ENCODE measurements at places on chromosomes 11 and 22.

GRCh38 chr11:12606597-12606996, 67.6 kb upstream of the TEAD1 start:
- DNase-seq: no peak

- no peak for DNase-seq
Observed at GRCh38 chr11:122851366-122851966, 13.2 kb downstream of the CRTAM start.

DNA sequence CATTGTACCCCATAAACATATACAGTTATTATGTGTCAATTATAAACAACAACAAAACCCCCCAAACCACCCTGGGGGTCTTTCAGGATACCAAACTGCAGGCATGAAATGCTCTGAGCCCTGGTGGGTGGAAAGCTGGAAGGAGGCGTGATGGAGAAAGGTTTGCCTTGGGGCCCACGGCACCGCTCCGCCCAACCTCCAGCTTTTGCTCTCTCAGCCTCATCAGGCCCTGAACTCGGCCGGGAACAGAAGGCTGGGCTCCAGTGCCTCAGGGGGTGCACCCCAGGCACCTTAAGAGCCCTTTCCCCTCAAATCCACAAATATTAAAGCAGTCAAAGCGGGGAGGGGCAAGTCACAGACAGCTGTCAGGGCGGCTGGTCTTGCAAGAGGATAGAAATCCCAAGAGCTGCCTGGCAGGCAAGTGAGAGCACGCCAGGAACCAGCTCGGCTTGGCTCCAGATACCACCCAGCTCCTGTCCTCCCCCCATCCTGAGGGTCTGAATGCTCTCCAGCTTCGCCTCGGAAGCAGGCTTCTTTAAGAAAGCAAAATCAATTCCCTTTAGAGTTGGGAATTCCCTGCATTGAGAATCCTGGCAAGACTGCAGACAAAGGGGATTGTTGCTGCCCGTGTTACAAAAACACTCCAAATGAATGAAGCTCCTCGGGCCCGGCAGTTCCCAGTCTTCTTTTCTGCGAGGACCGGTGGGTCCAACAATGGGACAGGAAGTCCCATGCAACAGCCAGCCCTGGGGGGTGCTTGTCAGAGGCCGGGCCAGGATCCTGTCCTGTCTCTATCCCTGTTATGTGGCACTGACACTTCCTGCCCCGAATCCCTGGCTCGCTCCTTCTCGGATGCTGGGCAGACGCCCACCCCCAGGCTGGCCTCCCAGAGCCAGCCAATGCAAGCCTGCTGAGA, 80.8 kb downstream of the NAT10 start:
- no peak for DNase-seq

GRCh38 chr11:75400146-75400865, 988 bp downstream of the RPS3 start:
- DNase-seq: no peak

DNA sequence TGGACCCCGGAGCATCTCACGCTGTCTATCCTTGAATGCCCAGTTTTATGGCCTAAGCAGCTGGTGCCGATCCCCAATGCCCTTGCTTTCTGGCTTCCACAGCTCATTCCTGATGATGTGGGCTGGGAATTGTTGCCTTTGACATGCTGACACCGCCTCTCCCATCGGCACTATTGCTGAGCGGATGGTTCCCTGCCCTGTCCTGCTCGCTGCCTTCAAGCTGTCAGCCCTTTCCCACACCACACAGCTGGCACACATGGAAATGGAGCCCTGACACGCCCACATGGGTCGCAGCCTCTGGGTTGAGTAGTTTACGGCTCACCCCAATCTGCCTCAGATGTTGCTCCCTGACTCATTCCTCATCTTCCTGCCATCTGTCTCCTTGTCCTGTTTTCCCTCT, 110.2 kb upstream of the SESN3 start:
- DNase-seq: no peak

- DNase-seq: no peak
Observed at GRCh38 chr22:20940186-20940651, 23.0 kb downstream of the CRKL start.

GRCh38 chr22:43845981-43846380, 16.3 kb downstream of the SULT4A1 start:
- DNase-seq: no peak

GRCh38 chr11:12157241-12157661, 46.9 kb downstream of the MICAL2 start:
- no peak for DNase-seq

GRCh38 chr22:25156736-25157135, 42.9 kb upstream of the CRYBB3 start:
- no peak for DNase-seq

GRCh38 chr11:65786008-65786785, 666 bp upstream of the OVOL1 start:
- no peak for DNase-seq

DNA sequence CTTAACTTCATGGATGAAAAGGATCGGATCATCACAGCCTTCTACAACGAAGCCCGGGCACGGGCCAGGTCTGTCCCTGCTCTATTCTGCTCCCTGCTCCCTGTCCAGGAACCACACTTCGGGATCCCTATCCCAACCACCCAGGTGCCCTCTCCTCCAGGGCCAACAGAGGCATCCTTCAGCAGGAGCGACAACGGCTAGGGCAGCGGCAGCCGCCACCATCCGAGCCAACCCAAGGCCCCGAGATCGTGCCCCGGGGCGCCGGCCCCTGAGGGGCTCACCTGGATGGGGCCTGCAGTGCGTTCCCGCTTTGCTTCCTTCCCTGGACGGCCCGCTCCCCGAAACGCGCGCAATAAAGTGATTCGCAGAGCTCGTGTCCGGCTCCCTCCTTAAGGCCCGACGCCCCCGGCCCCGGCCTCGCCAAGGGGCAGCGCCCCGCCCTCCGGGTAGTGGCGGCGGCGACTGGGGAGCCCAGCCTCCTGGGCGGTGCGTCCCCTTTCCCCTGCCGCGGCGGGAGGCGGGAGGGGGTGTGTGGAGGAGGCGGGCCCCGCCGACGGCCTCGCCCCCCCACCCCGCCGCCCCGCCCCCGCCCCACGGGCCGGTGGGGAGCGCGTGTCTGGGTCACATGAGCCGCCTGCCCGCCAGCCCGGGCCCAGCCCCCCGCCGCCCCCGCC, at the start of gene VEGFB:
Gene VEGFB, plus strand, starts transcription at position 672 of the 674 bp plus-strand sequence. CDS start 250 bp downstream, outside the sequence.
- peak; percentile 78 for DNase-seq

DNA sequence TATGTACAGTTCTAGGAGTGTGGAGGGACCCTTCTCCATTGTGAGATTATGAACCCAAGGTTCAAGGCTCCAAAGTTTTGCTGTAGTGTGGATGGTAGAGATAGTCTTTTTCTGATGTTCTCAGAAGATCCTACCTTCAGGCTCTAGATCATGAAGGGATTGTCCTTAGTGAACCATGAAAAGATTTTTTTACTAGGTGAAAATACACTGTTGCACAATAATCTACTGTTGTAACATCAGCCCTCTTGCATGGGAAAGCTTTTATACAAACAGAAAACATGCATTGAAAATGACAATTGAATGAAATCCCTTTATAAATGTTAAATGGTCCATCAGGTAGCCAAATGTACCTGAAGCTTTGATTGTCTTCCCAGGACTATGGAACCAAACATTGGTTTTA, 177.8 kb downstream of the FAM76B start:
- DNase-seq: no peak

- no peak for DNase-seq
Observed at GRCh38 chr11:94127638-94128037, 1.0 kb upstream of the PANX1 start.

GRCh38 chr11:34647131-34647530, 26.2 kb downstream of the EHF start:
- no peak for DNase-seq

- DNase-seq: no peak
Observed at GRCh38 chr11:125329786-125330185, 165.2 kb downstream of the PKNOX2 start.

DNA sequence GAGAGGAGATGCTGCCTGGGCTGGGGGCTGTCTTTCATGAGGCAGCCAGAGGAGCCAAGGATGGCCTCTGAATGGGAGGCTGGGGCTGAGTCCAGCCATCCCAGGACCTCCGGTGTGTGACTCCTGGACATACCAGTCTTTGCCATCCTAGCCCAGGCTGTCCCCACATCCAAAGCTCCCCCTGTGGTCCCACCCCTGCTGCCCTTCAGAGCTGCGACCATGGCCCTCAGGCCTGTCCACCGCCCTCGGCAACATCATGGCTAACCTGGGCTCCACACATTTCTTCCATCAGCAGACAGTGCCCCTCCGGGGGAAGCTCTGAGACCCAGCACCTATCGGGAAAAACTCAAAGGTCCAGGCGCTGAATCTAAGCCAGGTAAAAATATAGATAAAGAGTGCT, 324.4 kb downstream of the MN1 start:
- no peak for DNase-seq

DNA sequence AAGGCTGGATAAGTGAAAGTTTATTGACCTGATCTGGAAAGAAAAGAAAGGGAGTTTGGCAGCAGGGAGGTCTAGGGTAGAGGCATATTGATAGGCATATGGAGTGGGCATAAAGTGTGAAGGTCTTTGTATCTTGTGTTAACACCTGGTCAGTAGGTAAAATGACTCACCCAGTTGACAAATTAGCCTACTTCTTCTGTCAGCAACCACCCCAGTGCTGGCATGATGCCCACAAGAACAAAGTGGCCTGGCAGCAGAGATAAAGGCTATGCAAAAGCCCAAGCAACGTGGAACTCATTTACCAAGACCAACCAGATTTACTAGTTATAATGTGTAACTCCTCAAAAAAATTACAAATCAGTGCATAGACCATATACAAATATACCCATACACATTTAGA, 4.9 kb downstream of the OR10A3 start:
- no peak for DNase-seq

DNA sequence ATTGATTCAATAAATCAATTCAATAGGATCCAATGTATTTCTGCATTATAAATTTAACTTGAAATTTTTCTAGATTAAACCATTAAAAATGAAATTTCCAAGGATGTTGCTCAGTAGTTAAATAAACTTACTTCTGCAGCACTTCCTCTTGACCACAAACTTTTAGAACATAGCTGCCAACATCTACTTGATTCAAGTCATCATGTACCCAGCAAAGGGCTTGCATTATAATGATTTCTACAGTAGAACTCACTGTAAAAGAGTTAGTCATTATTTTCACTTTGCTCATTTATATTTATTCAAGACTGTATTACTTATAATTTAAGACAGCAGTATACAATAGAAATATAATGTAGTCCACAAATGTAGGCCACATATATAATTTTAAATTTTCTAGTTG, 59.2 kb downstream of the PIK3C2A start:
- no peak for DNase-seq

DNA sequence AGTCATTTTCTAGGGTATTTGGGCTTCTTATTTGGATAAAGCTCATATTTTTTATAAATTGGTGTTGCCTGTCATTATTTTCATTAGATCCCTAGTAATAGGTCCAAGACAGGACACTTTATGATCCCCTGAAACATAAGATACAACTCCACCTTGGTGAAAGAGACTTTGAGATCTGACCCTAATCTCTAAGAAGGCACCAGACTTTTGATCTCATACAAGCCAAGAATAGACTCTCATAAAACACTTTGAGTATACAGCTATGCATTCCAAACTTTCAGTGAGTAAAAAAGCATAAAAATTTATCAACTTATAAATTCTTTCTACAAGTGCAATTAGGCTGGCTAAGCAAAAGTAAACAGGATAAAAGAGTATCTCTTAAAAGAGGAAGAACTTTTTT, 451.2 kb downstream of the MN1 start:
- no peak for DNase-seq

GRCh38 chr11:100214791-100215190, 472.3 kb upstream of the ARHGAP42 start:
- no peak for DNase-seq

DNA sequence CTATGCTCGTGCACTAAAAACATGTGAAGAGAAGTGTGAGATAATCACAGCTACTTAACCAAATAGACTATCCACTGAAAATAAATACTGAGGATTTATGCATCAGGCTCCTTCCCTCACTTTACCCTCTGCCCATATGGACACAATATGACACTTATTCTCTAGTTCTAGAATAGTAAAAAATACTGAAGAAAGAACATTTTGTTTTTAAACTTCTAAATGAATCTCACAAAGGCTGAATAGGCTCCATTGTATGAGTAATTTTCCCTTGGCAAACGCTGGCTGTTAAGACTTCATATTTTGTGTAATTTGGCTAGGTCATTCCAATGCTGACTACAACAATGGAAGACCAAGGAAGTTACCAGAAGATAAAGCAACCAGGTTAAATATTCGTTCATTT, 9.9 kb downstream of the HPS5 start:
- no peak for DNase-seq

DNA sequence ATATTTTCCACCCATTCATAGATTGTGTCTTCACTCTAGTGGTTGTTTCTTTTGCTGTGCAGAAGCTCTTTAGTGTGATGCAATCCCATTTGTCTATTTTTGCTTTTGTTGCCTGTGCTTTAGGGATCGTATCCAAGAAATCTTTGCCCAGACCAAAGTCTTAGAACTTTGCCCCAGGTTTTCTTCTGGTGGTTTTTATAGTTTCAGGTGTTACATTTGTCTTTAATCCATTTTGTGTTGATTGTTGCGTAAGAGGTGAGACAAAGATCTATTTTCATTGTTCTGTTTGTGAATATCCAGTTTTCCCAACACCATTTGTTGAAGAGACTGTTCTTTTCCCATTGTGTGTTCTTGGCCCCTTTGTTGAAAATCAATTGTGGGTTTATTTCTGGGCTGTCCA, 6.4 kb downstream of the IL10RA start:
- DNase-seq: no peak

DNA sequence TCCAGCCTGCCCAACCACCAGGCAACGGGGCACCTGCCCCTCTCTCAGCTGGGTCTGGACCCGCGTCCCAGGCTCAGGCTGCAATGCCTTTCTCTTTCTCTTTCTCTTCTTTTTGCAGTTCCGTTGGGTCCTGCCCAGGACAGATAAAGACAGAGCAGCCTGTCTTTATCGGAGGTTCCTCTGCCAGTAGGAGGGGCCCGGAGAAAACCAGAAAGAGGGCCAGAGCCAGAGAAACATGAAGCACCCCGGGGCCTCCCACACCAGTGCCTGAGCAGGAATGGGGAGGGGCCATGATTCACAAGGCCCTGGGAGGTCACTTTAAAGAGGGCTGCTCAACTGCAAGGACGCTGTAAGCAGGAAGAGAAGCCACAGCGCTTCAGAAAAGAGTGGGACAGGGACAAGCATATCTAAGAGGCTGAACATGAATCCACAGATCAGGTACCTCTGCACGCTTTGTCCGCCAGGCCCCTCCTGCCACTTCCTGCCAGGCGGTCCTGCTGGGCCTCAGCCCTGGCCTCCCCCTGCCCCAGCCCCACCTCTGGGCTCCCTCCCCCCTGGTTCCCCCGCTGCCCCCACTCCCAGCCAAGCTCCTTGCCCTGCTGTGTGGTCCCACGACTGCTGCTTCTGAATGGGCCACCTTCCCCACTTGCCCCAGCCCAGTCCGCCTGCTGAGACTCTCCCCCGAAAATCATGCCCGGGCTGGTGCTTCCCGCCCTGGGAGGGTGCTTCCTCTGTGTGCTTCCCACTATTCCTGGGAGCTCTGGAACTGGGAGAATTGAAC, at the start of gene APOBEC3C:
Gene APOBEC3C, plus strand, starts transcription at position 316 of the 781 bp plus-strand sequence. Its CDS starts 106 bp downstream, at position 422.
- DNase-seq: peak; percentile 84

All from stimulated activated naive CD8-positive, alpha-beta T cell treated with anti-CD3 and anti-CD28 coated beads, Interleukin-15, Interleukin-2, amounts not matched to agents 100 U/mL and 50 U/mL, for 24 hours (primary cell).